ENCODE measurements at places on chromosomes 12 and 14.

DNA sequence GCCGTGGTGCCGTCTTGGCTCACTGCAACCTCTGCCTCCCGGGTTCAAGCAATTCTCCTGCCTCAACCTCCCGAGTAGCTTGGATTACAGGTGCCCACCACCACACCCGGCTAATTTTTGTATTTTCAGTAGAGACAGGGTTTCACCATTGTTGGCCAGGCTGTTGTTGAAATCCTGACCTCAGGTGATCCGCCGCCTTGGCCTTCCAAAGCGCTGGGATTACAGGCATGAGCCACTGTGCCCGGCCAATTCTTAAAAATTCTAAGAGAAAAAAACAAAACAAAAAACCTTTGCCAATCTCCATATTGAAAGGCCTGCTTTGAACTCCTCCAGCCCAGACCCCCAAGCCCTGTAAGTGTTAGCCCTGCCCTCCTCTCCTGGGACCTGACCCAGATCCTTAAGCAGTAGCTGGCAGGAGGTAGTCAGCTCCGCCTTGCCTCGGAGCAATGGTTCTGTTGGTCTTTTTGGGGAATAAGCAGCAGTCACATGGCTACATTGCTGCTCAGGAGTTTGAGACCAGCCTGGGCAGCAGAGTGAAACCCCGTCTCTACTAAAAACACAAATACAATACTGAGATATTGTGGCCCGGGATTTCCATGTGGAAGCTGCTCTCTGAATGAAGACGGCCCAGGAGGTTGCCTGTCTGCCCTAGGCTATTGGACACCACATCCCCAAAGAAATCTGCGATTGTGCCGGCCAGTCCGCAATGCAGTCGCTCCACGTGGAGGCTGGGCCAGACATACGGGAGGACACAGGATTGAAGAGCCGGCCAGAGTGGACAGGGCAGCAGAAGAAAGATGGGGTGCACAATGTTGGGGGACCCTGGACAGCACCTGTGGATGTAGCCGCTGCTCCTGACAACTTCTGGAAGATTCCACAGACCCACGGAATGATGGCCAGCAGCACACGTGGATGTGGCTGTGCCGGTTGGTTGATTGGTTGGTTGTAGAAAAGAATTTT lies 28.8 kb upstream of the BEGAIN start:
- DNase-seq = no peak

GRCh38 chr14:65377576-65377975 lies 35.0 kb upstream of the FUT8 start:
- no peak for DNase-seq

- no peak for DNase-seq
Observed at GRCh38 chr12:106115440-106115839, 23.3 kb downstream of the NUAK1 start.

DNA sequence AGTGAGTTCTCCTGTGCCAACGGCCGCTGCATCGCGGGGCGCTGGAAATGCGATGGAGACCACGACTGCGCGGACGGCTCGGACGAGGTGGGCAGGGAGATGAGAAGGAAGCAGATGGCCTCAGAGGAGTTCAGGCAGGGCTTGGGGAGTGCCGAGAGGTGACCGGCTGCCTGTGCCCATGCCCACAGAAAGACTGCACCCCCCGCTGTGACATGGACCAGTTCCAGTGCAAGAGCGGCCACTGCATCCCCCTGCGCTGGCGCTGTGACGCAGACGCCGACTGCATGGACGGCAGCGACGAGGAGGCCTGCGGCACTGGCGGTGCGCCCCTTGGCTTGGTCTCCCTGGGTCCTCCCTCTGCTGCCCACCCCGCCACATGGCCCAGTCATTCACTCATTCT lies 13.4 kb upstream of the NXPH4 start:
- DNase-seq = no peak

GRCh38 chr12:76998908-76999556 lies 66.3 kb downstream of the E2F7 start:
- no peak for DNase-seq

DNA sequence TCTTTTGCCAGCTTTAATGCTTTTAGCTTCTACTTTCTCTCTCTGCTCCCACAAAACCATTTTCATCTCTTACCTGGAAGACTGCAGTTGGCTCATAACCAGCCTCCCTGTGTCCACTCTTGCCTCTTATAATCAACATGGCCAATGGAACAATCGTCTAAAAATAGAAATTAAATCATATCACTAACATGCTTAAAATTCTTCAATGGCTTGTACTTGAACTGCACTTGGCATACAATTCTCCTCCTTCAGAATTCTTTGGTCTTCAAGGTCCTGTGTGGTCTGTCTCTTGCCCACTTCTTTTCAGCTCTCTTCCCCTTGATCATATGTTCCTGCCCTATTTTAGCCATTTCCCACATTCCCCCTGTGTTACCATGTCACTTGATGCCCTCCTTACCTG lies 342.2 kb downstream of the ATP23 start:
- DNase-seq = no peak

- DNase-seq = no peak
Observed at GRCh38 chr14:67851785-67852410, 32.3 kb downstream of the RAD51B start.

DNA sequence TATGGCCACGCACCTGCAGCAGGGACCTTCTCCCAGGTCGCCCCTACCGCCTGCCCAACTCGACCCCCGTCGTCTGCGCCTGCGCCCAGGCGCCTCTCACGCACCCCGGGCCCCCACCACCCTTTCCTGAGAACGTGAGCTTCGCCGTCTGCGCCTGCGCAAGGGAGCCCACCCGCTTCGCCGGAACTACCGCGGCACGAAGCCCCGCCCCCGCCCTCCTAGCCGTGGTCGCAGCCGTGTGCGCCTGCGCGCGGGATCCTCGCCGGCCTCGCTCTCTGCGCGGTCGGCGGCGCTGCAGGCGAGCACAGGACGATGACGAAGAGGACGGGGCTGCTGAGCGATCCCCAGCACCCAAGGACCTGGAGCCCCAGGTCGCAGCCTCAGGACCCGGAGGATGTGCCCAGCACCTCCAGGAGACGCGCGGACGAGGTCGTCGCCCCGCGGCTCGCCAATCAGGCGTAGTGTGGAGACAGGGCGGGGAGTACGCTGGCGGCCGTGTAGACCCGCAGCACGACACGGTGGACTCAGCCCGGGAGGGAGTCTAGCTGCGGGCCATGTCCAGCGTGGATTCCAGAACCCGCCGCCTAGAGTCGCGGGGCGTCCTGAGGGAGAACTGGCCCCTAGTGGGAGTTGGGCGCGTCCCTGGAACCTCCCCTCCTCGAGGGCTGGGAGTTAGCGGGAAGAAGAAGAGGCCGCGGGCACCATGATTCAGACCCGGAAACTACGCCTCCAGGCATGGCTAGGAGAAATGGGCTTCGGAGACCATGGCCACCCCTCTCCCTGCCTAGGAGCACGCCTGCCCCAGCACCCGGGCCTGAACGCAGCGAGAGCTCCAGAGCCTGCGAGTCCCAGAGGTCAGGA lies 1120.8 kb upstream of the TMEM132C start:
- no peak for DNase-seq

GRCh38 chr14:34165847-34166350 lies 215.0 kb upstream of the EGLN3 start:
- no peak for DNase-seq

DNA sequence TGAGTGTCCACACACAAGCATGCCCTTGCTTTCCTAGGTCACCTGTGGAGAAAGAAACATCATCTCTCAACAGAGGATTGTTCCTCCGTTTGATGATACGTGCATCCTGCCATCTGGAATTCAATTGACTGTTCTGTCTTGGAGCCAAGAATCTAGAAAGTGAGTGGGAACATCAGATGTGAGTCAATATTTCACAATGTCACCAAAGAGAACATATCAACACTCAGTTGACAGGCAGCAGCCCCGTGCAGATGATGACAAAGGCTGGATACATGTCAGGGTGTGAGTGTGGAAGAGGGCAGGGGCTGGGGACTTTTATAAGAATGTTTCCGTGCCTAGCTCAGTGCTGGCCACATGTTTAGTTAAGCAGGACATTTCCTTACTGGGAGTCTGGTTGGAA lies 76.1 kb downstream of the TBC1D30 start:
- DNase-seq = no peak

GRCh38 chr14:65277027-65277426 lies 135.5 kb upstream of the FUT8 start:
- DNase-seq = no peak

DNA sequence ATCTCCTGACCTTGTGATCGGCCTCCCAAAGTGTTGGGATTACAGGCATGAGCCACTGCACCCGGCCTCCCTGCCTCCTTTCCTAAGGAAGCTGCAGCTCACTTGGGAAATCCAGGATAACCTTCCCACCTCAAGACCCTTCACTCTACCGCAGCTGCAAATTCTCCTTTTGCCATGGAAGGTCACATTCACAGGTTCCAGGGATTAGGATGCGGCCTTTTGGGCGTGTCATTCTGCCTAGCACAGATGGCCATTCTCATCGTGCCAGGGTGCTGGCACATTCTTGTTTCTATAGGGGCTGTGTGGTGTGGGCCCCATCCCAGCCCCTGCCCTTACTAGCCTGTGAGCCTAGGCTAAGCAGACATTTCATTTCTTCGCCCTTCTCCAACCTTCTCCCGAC lies 219.9 kb downstream of the CHST11 start:
- DNase-seq = no peak

GRCh38 chr12:71640316-71640715 lies 23.3 kb downstream of the ZFC3H1 start:
- no peak for DNase-seq

GRCh38 chr12:62873116-62873825 lies 61.7 kb downstream of the PPM1H start:
- no peak for DNase-seq

GRCh38 chr12:124207617-124208016 lies 87.3 kb upstream of the RFLNA start:
- no peak for DNase-seq

DNA sequence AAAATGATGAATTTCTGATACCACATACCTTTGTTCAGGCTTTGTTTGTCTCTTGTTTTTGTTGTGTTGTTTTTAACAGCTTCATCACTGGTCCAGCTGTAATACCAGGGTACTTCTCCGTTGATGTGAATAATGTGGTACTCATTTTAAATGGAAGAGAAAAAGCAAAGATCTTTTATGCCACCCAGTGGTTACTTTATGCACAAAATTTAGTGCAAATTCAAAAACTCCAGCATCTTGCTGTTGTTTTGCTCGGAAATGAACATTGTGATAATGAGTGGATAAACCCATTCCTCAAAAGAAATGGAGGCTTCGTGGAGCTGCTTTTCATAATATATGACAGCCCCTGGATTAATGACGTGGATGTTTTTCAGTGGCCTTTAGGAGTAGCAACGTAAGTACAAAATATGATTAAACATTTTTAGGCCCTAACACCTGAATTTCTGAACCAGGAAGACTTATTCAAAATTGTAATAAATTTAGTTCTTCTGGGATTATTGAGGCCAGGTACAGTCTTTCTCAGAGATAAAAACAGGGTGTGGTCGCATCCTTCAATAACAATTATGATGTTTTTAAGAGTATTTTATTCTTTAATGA lies 22.4 kb downstream of the RXYLT1 start:
- DNase-seq = peak; percentile 15

GRCh38 chr14:23644195-23644918 lies 8.2 kb downstream of the DHRS2 start:
- DNase-seq = no peak

GRCh38 chr12:12823811-12824210 lies 10.7 kb downstream of the DDX47 start:
- no peak for DNase-seq

DNA sequence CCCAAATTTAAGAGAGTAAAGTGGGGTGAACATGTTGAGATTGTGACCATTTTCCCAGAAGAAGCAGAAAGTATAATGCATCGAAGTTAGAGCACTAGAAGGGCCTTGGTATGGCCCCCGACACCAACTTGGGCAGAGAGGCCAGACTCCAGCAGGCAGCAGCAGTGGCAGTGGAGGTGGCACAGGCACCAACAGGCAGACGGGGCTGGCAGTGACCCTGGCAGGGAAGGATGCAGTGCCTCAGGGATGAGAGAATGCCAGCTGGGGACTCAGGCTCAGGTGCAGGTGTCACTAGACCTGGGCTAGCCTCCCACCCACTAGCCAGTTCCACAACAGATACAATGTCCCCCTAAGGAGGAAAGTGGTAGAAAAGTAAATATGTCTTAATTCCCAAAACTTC lies 27.7 kb upstream of the AMIGO2 start:
- no peak for DNase-seq

DNA sequence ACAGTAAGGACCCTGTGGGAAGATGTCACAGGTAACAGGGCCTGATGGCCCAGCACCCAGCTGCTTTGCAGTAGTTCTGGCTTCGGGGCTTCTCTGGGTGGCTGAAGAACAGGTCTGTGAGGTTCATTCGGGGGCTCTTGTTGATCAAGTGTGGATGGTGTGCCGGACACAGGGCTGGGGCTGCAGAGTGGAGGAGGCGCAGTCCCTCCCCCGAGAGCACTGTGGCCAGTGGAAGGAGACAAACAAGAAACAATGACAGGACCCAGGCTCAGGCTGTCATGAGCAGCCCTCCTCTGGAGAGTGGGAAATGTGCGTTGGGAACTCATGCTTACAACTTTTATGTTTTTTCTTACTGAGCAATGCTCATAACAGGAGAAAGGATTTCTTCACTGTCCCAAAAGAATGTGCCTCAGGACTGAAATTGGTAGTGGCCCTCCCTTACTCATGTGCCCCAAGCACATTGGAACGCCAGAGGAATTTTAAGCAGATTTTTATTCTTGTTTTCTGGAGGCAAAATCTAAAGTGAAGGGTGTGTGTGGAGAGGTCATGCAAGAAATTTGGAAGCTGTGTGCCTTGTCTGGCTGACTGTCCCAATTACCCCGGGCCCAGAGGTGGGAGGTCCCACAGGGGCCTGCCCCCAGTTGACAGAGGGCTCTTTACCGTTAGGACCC lies 233.8 kb downstream of the CACNA1C start:
- DNase-seq = no peak

DNA sequence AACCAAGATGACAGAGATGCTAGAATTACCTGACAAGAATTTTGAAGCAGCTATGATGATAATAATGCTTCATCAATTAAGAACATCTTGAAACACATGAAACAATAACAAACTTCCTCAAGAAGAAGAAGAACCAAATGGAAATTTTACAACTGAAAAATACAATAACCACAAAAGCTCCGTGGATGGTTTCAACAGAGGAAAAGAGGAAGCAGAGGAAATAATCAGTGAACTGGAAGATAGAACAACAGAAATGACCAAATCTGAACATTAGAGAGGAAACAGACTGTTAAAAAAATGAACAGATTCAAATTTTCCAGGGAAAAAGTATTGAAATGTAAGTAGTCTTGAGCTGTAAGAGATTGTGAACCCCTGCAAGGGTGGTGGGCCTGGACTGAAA lies 62.8 kb upstream of the SLC35F4 start:
- no peak for DNase-seq

- no peak for DNase-seq
Observed at GRCh38 chr12:44334347-44334746, 498.5 kb downstream of the TMEM117 start.

- DNase-seq = no peak
Observed at GRCh38 chr12:97203408-97203807, 259.2 kb upstream of the RMST start.

DNA sequence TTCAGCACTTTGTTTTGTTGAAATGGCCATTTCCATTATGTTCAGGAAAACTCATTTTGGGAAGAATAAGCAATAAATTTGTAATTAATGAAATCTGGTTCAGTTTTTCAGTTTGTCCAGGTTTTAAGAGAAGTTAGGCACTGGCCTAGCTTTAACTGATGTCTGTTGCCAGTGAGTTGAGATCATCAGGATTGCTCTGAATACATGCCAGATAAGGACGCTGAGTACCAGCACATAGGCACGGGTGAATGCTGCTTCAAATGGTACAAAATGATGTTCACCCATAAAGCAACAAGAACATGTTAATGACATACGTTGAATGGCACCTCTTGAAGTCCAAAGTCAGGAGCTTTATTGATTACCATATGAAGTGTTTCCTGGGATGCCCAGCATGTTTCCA lies 46.5 kb downstream of the PIWIL1 start:
- DNase-seq = no peak

- no peak for DNase-seq
Observed at GRCh38 chr12:73769337-73769736, 768.3 kb upstream of the ATXN7L3B start.
